NCI-H774 (cell line): ENCODE measurements at places on chromosomes 2 and 18.

GRCh38 chr2:64295326-64296139 lies 151.3 kb upstream of the PELI1 start:
- no peak for DNase-seq

- no peak for DNase-seq
Measured at GRCh38 chr2:16043627-16044026, 103.3 kb downstream of the MYCN start.

DNA sequence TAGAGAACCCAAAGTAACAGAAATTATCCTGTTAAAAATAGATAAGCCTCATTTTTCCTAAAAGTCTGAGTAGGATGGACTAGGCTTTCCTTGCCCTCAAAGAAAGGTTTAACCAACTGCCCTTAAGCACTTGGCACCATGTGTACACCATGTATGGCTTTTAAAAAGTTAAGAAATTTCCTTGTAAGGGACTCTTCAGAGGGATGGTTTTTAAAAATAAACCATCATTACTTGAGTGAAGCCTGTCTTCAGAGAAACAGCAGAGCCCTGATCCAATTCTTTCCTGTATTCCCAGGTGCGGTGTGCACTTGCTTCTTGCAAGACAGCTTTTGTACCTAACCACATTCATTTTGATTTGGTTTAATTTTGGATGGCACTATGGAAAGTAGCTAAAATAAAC lies 1.1 kb upstream of the NEMP2 start:
- DNase-seq = no peak

DNA sequence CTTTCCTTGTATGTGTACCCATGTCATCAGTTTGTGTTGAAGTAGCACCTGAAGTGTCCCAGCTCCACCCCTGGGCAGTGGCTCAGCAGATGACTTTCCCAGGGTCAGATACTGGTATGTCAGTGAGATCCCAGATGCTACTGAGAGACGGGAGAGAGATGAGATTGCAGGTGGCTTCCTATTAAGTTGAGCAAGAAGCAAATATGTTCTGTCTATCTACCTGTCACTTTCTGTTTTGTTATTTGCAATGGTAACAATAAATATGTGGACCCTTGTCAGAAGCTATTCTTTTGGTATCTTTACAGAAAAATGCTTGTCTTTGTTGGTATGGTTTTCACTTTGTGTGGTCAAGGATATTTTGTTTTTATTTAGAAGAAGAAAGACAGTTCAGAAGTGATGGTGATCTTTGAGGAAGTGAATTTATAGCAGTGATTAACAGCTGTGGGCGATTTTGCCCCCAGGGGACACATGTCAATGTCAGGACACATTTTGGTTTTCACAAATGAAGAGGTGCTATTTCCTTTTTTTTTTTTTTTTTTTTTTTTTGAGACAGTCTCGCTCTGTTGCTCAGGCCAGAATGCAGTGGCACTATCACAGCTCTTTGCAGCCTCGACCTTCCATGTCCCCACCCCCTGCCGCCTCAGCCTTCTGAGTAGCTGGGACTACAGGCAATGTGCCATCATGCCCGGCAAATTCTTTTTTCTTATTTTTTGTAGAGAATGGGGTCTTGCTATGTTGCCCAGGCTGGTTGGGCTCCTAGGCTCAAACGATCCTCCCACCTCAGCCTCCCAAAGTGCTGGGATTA lies 21.4 kb downstream of the MGAT5 start:
- DNase-seq = no peak

GRCh38 chr2:113207021-113207420 lies 33.2 kb downstream of the PSD4 start:
- no peak for DNase-seq

GRCh38 chr2:224196810-224197209 lies 157.7 kb upstream of the SERPINE2 start:
- no peak for DNase-seq

GRCh38 chr18:57856557-57857280 lies 53.6 kb upstream of the ATP8B1 start:
- DNase-seq = no peak

- DNase-seq = peak; percentile 24
Measured at GRCh38 chr2:192194866-192195547, at the start of gene TMEFF2. Gene TMEFF2 (minus strand): TSS chr2:192194933. CDS start chr2:192194524, 409 bp downstream.

DNA sequence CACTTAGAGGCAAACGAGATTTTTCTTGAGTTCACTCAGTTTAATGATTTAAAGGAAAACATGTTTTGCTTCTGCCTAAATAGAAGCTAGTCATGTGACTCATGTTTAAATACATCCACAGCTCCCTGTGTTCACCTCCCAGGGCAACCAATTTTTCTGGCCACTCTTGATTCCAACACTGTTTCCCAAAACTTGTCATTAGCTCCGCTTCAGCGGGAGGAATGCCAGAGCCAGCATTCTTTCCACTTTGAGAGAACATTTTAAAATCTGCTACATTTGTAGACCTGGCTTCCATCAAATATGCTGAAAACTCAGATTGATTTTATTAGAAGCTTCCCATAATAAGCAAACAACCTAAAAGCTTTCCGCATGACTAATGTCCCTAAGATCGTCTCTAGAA lies 2.8 kb upstream of the CYS1 start:
- no peak for DNase-seq

GRCh38 chr2:201234663-201235135 lies 25.6 kb upstream of the CASP8 start:
- no peak for DNase-seq

GRCh38 chr2:180219491-180219890 lies 212.4 kb upstream of the CWC22 start:
- no peak for DNase-seq

DNA sequence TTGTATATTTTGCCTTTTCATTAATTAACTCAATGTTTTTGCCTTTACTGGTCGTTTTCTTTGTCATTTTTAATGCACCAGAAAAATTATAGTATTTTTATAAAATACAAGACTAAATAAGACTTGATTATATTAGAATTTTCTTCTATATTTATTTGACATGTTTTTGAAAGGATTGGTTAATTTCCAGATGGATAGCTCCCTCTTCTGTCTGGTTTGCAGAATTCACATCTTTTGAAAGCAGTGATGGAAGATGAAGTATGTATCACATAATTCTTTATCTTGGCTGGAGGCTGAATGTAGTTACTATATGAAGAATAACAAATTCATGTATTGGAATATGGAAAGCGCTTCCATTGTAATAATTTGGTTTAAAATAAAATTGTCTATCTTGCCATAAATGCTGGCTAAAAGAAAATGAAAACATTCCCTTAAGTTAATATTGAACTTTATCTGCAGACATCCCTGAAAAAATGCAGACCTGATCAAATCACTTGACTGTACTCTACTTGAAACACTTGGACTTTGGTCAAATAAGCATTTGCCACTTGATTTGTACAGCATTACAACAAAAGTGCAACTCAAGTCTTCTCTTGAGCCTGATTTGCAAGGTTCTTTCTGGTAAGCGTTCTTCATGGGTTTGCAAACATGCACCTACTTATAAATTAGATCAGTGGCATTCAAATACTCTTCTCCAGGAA lies 86.3 kb upstream of the EFEMP1 start:
- peak; percentile 40 for DNase-seq

GRCh38 chr2:218293715-218294429 lies 1.6 kb upstream of the TMBIM1 start:
- DNase-seq = no peak

DNA sequence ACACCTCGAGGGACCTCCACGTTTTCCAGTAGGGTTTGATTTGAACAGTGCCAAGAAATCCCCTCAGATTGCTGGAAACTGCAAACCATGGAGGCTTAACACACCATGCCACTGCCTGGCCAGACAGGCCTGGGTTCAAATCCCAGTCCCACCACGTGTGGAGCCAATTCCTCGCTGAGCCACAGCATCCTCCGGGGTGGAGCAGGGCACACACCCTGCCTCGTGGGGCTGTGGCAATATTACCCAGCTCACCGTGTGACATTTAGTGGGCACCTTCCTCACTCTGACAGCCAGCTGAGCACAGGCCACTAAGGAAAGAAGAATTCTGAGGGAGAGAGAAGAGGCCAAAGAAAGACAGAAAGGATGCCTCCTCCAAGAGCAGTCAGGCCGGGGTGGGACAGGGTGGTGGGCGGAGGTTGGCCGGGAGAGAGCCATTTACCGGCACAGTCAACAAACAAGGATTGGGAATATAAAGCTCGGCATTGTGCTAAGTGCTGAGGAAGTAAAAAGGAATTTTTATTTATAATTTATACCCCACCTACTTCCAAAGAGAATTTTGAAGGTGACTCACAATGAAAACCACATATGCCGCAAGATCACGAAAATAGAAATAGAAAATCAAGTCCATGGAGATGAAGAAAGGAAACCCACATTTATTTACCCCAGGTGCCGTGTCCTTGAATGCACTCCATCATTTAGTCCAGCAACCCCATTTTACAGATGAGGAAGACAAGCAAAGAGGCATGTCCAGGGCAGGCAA lies 111.5 kb downstream of the MCFD2 start:
- DNase-seq = no peak

- no peak for DNase-seq
Measured at GRCh38 chr2:109372171-109372568, 241.6 kb downstream of the SEPTIN10 start.

GRCh38 chr2:221758076-221758475 lies 186.0 kb upstream of the EPHA4 start:
- no peak for DNase-seq

- no peak for DNase-seq
Measured at GRCh38 chr2:109560265-109560664, 53.5 kb downstream of the SEPTIN10 start.

DNA sequence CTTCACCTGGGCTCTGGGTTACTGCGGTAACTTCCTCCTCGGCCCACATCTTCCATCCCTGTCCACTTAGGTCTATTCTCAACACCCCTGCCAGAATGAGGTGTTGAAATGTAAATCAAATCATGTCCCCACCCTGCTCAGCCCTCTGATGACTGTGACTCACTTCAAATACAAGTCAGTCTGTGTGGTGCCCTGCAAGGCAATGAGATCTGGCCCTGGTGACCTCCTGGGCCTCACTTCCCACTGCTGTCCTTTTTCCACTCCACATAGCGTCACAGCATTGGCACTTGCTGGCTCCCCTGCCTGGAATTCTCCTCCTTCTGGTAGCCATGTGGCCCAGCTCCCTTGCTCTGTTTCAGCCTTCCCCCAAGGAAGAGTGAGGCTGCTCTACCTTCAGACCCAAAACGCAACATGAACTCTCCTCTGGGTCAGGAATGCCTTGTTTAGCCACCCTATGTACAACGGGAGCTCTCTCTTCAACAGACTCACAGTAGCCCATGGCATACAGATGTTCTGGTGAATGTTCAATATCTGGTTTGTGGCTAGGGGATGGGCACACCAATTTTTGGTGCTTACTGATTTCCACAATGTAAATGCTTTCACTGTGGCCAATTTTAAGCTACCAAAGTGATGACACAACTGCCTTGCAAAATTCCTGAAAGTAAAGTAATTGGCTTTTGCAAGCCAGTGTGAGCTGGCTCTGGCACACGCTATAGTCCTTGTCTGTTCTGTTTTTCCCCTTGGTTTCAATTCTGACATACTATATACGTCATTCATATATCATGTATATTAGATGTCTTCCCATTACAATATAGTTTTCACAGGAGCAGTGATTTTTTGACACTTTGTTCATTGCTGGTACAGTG lies 550.3 kb upstream of the HS6ST1 start:
- no peak for DNase-seq

DNA sequence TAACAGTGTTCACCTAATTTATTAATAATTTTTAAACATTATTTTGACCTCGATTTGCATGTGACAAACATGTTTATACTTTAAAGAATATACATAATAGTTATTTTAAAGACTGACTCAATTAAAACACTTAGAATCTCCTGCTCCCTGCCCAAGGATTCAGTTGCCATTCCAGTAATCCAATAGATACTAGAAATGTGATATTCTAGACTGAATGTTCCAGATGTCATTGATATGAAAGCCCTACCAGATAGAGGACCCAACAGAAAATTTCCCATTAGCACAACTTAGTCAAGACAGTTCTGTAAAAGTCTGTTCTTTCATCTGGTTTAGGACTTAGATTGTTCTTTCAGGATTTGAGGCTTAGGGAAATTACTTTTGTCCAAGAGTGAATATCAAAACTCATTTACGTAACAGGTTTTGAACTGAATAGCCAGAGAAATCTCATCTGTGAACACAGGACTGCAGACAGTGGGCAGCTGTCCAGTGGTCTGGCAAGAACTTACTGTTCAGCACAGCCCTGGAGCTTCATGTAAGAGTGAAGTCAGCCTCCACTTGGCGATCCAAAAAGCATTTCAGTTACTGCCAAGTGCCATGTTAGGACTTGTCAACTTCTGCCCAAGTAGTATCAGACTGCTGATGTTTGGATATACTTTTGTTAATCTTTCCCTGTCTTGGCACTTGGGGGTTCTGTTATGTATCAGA lies 77.5 kb downstream of the OSBPL6 start:
- DNase-seq = no peak

DNA sequence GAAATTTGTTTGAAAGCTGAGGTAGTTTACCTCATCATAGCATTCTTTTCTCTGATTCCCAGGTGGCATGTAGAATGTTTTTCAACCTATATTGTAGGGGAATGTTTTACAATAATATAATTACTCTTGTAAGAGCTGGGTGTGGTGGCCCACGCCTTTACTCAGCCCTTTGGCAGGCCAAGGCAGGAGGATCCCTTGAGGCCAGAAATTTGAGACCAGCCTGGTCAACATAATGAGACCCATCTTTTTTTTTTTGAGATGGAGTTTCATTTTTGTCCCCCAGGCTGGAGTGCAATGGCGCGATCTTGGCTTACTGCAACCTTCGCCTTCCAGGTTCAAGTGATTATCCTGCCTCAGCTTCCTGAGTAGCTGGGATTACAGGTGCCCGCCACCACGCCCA lies 3.6 kb downstream of the USP39 start:
- DNase-seq = no peak

GRCh38 chr2:226526716-226527115 lies 272.9 kb downstream of the IRS1 start:
- no peak for DNase-seq

GRCh38 chr2:26423750-26424149 lies 22.0 kb downstream of the DRC1 start:
- DNase-seq = no peak

DNA sequence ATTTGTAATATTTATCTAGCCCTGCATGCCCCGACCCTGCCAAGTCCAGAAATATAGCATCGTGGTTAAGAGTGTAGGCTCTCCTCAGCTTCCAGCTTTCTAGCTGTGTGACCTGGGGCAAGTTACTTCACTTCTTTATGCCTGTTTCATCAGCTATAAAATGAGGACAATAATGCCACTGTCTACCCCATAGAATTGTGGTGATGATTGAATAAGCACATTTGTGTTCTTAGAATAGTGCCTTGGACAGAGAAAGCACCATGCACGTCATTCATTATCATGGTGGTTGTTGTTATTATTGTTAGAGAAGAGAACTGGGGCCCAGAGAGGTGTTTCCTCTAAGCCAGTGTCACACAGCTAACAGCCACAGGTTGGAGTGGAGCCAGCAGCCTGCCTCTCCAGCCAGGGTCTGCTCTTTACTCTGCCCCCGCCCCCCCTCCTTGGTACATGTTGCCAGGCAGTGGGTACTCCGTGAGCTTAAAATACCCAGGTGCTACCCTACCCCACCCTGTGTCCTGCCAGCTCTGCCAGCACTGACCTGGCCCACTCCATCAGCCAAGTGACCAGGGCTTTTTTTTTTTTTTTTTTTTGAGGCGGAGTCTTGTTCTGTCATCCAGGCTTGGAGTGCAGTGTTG lies 202.1 kb downstream of the CTIF start:
- no peak for DNase-seq
